ENCODE measurements at places on chromosomes 13 and 19.

DNA sequence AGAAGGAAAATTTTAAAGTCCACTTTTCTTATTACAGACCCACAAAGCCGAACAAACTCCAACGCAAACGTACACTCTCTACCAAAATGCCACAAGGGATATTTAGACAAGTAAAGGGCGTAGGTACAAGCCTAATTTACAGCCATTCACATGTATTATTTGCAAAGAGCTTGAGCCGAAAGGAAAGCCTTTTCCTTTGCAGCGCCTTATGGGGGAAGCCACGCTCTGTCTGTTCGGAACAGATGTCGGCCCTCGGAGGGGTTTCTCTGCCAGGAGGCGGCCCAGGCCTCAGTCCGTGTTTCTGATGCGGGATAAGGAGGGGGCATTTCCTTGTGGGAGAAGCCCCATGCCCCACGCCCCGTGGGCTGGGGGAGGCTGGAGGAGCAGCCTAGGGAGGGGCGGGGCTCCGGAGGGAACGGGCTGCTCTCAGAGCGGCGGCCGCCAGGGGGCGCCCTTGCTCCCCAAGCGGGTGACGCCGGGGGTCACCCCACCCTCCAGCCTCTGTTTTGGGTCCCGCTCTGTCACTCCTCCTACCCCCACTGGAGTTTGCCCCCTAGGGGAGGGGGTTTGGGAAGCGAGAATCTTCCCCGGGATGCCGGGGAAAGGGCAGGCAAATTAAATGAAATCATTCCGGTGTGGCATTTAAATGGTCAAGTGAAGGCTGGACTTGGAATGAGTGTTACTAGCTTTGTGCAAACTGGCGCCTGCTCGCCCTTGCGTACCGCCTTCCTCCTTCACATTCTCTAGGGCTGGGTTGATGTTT, 2.9 kb downstream of the HTR2A start:
- peak; percentile 55 for DNase-seq

- no peak for DNase-seq
Observed at GRCh38 chr19:39142630-39143029, 17.0 kb downstream of the PAK4 start.

- DNase-seq, result no peak
Observed at GRCh38 chr19:53004242-53004641, 9.5 kb upstream of the ERVV-1 start.

DNA sequence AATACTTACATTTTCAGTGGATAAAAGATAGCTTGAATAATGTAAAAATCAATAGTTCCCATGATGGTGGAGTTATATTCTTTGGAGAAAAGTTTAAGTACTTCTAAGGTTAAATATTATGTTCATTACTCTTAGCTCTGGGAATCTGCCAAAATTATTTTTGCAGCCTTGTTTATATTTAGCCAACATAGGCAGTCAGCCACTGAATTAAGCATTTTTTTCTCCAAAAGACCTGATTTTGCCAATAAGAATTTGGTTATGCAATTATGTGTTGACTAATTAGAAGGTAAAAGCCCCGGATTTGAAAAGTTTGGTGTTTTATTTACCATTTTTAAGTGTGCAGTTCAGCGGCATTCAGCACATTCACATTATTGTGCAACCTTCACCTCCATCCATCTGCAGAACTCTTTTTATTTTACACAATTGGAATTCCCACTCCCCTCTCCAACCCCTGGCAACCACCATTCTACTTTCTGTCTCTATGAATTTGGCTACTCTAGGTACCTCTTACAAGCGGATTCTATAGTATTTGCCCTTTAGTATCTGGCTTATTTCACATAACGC, 90.1 kb upstream of the C1QTNF9B start:
- no peak for DNase-seq

DNA sequence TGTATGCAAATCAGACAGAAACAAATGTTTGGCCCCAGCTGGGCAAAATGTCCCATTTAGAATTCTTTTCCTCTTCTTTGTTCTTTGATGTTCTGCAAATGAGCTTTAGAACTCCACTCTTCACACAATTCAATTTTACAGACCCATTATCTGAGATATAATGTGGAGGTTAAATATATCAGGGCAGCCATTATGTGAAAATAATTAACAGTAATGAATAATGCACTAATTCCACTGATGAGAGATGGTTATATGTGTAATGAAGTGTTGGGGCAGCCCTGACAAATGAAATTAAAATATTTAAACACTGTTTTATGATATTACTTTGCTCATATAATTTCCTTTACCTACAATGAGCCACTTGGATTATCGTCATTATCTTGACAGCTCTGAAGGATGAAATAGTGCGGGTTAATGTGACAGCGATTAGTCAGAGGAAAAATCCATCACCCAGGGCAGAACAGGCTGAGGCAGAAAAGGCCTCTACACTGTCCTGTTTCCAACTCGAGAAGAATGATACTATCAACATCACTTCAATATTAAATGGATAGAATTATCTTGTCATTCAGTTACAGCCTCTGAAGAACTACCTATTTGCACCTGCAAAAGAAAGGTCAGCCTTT, 321.1 kb downstream of the RBM26 start:
- DNase-seq, result peak; percentile 63

DNA sequence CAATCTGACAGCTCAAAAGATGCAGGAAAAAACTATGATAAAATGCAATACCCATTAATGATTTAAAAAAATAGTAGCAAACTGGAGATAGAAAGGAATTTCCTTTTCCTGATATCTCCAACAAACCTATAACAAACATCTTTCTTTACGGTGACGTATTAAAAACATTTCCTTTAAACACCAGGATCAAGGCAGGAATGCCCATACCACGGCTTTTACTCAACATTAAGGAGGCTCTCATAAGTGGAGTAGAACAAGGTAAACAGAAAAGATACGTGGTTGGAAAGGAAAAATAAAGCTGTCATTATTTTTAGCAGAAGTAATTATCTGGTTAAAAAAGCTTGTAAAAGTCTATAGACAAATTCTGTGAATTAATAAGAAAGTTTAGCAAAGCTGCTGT, 61.1 kb downstream of the MIPEP start:
- DNase-seq, result no peak

DNA sequence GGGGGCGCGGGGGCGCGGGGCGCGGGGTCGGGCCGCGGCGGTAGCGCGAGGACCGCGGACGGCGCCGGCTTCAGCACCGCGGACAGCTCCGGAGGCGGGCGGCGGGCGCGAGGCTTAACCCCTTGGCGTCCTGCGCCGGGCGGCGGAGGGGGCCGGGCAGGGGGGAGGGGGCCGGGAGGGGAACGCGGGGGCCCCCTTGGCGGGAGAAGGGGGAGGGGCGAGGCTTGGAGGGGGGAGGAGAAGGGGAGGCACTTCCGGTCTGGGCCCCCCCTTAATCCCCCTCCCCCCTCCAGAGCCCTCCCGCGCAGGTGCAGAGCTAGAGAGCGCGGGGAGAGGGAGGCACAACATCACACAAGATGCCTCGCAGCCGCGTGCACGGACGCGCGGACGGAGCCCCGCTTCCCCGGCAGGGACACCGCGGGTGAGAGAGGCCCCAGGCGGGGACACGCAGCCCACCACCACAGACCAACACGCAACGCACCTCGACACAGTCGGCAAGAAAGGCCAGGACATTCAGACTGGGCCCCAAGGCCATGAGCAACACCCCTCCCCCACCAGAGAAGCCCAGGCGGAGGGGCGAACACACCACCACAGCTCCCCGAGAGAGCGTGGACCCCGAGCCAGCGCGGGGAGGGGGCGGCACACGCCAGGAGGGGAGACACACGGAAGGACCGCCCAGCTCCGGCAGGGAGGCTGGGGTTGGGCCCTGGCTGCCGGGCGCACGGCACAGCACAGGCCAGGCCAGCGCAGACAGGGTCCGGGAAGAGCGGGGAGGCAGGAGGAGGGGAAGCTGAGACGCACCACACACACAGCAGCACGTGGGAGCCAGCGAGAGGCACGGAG, 24.1 kb downstream of the SHANK1 start:
- peak; percentile 44 for DNase-seq

DNA sequence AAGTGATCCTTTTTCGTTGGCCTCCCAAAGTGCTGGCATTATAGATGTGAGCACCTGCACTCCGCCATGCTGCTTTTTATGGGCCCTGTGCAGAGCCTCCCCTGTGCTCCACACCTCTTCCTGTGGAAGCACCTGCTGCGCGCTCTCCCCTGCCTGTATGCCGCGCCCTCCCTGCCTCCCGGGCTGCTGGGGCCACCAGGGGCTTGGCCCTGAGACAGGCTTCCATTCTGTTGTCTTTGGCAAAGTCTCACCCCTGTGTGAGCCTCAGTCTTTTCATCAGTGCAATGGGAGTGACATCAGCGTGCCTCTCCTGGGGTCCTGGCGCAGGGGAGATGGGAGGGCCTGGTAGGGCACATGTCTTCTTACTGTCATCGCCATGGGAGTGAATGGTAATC, 1.3 kb downstream of the FAM174C start:
- DNase-seq, result no peak

- no peak for DNase-seq
Observed at GRCh38 chr19:38196948-38197656, 26.9 kb downstream of the DPF1 start.

- no peak for DNase-seq
Observed at GRCh38 chr13:51782026-51782710, 21.8 kb downstream of the DHRS12 start.

DNA sequence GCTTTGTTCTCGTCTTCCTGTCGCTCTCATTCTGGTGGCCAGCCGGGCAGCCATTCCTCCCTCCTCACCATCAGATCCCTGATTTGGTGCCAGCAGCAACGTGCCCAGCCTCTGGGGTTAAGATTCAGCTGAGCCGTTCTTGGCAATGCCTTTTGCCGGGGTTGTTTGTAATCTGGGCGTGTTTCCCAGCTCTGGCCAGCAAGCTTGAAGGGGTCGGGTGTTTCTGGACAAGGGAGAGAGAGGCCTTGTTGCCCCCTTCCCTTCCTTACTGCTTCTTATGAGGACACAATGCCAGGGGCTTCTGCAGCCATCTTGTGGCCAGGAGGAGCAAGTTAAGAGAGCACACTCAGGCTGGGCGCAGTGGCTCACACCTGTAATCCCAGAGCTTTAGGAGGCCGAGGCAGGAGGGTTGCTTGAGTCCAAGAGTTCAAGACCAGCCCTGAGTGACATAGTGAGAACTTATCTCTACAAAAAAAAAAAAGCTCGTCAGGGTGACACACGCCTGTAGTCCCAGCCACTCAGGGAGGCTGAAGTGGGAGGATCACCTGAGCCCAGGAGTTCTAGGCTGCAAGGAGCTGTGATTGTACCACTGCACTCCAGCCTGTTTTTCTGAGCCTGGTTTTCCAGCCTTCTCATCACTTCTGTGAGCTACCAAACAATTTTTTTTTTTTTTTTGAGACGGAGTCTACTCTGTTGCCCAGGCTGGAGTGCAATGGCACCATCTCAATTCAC, 10.7 kb upstream of the CRTC1 start:
- peak; percentile 26 for DNase-seq

DNA sequence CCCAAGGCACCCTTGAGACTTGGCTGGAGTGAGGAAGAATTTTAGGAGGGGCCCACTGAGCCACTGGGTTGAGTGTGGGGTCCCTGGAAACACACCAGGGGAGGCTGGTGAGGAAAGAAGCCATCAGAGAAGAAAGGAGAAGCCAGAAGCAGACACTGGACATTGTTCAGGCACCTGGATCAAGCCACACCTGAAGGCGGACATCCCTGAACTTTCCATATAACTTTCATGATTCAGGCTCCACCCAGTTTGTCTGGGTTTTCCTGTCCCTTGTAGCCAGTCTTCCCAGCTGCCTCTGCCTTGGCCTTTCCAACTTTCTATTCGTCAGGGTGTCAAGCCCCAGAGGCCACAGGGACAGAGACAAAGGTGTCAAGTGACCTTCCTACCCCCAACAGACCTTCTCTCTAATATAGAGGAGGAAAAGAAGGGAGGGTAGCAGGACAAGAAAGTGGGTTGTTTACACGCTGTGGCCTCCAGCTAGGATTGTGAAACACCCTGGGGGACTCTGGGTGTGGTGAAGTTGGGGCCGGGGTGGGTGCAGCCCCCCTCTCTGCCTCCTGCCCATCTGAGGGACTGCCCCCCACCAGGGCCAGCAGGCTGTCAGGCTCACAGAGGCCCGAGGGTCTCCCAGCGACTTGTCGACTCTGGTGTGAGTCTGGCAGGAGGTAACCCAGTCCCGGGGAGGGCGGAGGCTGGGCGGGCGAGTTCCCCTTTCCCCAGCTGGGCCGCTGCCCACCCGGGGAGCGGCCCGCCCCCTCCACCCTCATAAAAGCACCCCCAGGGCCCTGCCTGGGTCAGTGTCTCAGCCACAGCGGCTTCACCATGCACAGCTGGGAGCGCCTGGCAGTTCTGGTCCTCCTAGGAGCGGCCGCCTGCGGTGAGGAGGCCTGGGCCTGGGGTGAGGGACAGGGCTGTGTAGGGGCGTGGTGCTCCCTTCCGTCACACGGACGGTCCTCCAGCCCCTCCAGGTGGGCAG, at the start of gene CFD:
CFD (plus strand) TSS at position 797 of the 976 bp plus-strand sequence; CDS start at position 823, 26 bp downstream.
- peak; percentile 33 for DNase-seq

- DNase-seq, result peak; percentile 19
Observed at GRCh38 chr19:8512115-8512967, 1.6 kb downstream of the ZNF414 start.
